Activated CD4-positive, CD25-positive, alpha-beta regulatory T cell (primary cell): ENCODE measurements at places on chromosomes 12 and 14.

DNA sequence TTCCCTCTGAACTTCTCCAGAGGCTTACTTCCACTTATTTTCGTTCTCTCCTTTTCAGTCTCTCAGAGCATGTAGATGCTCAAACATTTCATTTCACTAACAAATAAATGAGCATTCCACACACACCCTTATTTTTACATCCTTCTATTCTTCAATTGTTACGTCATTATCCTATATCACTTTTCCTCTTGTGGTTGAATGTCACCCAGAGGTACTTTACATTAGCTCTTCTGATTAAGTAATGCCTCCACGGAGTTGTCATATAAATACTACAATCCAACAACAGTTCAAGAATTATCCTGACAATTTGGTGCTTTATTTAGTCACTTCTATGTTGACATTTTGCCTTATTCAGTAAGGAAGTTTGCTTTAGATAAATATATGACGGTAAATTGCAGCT lies 18.4 kb downstream of the FAR2 start:
- no peak for DNase-seq

DNA sequence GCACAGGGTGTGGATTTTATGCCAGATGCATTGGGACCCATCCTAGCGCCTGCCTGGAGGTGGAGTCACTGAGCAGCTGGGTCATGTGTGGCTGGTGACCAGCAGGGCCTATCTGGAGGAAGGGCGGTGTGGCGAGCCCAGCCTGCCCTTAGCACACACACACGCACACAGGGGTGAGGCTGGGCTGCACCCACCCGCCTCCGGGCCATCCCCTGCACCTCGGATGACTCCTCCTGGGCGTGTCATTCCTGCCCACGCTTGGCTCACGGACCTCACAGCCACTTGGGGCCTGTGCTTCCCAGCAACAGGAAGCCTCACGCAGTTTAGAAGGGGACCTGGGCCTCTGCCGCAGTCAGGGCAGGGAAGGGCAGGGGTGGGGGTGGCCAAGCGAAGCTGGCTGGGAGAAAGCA lies 36.2 kb upstream of the FZD10 start:
- no peak for DNase-seq

GRCh38 chr14:49951229-49951607 lies 58.3 kb downstream of the ARF6 start:
- DNase-seq, result no peak

DNA sequence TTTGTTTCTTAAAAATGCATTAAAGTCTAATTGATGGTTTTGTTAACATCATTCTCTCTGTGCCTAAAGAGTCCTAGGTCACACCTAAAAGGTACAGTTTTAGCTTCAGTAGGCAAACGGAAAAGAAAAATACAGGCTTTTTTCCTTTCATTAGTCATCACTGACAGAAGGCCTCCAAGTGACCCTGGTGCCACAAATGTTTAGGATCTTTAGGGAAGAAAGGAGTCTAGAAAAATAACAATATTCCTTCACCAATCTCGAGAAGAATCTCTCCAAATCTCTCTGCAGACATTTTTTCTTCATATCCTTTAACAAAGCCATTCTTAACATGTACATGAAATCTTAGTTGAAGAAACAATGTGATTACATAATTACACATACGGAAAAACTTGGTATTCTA lies 2.0 kb downstream of the DENND5B start:
- no peak for DNase-seq

- DNase-seq, result no peak
Measured at GRCh38 chr14:74733221-74733620, 20.3 kb downstream of the FCF1 start.

DNA sequence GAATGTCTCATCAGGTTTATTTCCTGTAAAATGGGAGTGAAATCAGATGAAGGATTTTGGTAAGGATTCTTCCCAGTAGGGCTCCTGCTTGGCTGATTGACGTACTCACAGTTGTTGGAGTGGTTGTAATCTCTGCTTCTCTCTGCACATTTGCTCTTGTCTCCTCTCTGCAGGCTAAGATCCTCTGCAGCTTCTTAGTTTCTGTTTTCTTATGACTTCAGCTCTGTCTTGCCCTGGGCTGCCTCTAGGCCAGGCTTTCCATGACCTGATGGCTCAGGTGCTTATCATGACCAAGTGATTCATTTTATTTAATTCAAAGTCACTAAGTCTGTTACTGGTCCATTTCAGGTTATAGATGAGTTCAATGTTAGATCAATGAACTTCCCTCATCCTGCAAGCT lies 394.5 kb upstream of the DDHD1 start:
- DNase-seq, result no peak

DNA sequence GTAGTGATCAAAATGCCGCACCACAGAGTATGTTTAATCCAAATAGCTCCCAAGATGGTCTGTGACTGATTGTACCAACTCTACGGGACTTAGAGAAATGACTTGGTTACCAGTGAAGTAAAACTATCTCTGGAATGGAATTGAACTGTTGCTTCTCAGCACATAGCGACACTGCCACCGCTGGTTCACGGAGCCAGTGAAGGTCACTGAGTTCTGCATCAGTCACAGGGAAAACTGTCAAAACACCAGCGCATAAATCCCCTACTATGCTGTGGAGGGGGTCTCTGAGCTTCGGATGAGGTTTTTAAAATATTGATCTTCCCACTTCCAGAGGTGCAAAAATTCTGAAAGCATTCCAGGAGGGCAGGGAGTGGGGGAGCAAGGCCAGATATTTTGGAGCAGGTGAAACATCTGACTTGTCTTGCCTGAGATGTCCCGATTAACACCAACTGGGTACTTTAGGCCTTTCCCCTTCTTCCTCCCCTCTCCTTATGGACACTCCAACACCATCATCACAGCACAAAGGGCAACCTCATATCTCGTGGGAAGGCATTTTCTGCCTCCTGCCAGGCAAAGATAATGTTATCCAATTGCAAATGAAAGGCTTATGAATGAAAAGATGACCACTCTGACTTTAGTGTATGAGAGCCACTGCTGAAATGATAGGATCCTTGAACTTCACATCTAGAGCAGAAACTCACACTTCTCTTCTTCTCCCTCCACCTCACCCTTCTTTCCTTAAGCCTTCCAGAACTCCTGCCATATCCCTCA lies 2.0 kb upstream of the PLXNC1 start:
- no peak for DNase-seq

- no peak for DNase-seq
Measured at GRCh38 chr14:92461891-92462290, 51.7 kb upstream of the RIN3 start.

GRCh38 chr14:65297744-65298143 lies 114.8 kb upstream of the FUT8 start:
- no peak for DNase-seq

- no peak for DNase-seq
Measured at GRCh38 chr12:40158592-40159111, 52.8 kb upstream of the SLC2A13 start.

DNA sequence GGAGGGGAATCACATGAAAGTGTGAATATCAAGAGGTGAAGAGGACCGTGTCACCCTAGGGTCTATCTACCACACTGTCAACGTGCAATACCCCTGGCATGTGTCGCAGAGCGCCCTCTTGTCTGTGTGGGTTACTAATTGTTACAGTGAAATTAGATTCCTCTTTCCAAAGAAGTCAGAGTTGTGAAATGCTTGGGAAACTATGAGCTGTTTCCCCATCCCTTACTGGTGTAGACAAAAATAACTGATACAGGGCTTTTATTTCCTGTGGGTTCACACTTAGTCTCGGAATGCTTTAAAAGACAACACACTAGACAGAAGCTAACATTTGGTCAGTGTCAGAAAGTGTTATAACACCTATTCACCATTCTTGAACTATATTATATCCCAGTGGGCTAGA lies 597.3 kb downstream of the NRXN3 start:
- no peak for DNase-seq

DNA sequence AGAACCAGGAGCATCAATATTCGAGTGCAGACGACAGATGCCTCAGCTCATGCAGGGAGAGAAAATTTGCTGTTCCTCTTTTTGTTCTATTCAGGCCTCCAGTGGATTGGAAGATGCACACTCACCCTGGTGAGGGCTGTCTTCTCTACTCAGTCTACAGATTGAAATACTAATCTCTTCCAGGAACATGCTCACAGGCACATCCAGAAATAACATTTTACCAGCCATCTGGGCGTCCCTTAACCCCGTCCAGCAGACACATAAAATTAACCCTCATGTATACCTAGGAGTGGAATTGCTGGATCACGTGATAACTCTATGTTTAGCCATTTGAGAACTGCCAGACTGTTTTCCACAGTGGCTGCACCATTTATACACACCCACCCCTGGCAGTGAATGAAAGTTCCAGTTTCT lies 4.5 kb upstream of the OAS2 start:
- no peak for DNase-seq

GRCh38 chr12:101209319-101210302 lies at the start of gene SLC5A8:
Gene SLC5A8, minus strand, starts transcription at chr12:101210238. Its CDS starts 390 bp downstream, at chr12:101209848.
- DNase-seq, result no peak

- DNase-seq, result no peak
Measured at GRCh38 chr14:70788898-70789297, 20.4 kb downstream of the MAP3K9 start.

- no peak for DNase-seq
Measured at GRCh38 chr14:50678163-50678562, 10.1 kb upstream of the SAV1 start.

- DNase-seq, result no peak
Measured at GRCh38 chr14:70811050-70811449, 1.7 kb upstream of the MAP3K9 start.

DNA sequence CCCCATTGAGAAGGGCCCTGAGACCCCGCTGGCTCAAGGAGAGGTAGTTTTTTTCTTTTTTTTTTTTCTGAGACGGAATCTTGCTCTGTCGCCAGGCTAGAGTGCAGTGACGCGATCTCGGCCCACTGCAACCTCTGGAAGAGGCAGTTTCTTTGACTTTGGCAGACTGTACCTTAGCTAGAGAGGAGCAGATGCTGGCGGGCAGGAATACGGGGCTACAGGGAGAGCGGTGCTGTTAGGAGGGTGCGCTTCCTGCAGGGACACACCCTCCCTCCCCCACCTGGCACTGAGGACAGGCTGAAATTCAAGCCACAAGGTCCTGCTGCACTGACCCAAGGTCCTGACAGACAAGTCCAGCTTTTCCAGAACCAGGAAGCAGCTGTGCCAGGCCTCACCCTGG lies 32.2 kb upstream of the NUDT14 start:
- DNase-seq, result no peak

DNA sequence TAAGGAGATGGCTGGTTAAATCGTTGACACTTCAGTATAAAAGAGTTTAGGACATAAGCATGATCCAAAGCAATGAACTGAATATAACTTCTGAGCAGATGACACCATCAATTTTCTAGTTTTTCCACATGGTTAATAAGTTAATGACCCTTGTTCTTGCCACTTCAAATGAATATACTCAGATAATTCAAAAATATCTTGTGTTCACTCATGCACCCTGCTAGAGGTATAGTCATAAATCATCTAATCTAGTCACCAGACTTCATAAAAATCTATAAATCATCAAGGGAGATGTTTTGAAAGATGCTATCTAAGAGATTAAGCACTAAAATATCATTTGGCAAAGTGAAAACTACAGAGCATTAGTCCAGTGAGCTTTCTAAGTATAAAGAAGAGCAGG lies 131.9 kb downstream of the MDGA2 start:
- DNase-seq, result no peak

DNA sequence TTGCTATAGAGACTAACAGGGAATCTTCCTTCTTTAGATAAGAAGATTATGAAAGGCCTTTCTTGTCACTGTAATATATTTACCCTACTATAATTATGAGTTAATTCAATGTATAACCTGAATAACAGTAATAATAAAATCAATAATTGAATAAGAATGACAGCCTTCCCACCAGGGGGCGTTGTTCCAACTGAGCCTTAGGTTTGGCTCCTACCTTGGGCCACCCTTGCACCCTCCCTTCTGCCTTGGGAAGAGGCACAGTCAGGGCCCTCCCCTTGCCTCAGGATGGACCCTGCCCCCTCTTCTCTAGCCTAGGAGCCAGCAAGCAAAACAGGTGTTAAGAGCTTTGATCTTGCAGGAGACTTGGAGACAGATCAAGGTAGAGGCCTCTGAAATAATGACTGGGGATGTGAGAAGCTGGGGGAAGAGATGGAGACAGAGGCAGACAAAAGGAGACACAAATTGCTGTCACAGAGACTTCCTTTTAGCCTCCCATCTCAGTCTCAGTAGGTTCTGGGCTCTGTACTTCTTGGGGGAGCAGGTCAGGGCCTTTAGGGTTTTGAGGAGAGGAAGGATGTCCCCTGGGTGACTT lies 40.1 kb upstream of the CISTR start:
- DNase-seq, result peak; percentile 33

- DNase-seq, result no peak
Measured at GRCh38 chr12:51348116-51348515, 1.6 kb upstream of the CELA1 start.

DNA sequence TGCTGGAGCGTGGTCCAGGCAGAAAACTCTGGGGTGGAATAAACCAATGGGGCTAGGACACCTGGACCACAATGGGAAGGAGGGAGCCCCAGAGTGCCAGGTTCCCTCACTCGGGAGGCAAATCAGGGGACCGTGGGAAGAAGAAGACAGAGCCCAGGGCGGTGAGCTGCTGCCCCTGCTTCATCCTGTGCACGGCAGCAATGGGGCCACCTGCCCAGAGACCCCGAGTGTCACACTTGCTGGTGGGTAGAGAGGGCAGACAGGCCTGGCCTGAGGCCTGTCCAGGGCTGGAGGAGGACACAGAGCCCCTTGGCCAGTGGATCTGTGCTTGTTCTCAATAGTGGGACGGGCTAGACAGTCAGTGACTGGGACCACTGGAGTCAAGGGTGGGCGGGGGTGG lies 58.2 kb downstream of the DIO3 start:
- DNase-seq, result no peak

GRCh38 chr14:99326041-99326710 lies 54.2 kb upstream of the BCL11B start:
- DNase-seq, result no peak

GRCh38 chr14:68264260-68264569 lies 444.6 kb downstream of the RAD51B start:
- no peak for DNase-seq

- no peak for DNase-seq
Measured at GRCh38 chr12:46556819-46557524, 184.4 kb upstream of the SLC38A2 start.

- DNase-seq, result no peak
Measured at GRCh38 chr12:87656311-87656710, 372.9 kb downstream of the C12orf50 start.

DNA sequence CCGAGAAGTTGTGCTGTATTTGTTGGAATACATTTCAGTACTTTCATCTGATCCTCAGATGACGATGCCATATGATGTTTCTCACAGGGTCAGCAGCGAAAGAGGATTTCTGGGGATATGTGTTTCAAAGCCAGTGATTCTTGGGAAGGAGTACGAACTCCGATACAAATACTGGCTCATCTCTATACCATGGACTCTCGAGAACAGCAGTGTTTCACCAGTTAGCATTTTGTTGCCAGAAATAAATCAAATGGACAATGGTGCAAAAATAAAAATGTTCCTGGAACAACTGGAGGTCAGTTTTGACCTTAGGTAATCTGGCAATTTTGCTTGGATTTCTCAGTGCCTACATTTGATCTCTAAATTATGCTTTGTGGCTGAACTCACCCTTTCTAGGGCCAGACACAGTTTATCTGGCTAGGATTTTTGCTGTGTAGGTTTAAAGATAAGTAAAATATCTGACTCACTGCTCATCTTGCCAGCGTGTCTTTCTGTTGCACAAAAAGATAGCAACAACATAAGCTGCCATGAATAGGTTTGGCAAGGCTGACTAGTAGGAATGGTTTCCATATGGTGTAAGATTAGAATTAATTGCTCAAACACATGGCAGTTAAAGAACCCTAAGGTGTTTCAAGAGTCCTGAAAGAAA lies 11.0 kb upstream of the MGP start:
- DNase-seq, result no peak

GRCh38 chr14:56555921-56556570 lies 23.6 kb upstream of the TMEM260 start:
- no peak for DNase-seq
